Fibroblast of the aortic adventitia (primary cell): ENCODE measurements at places on chromosomes 6 and 20. TPM values are rescaled to one million over a fixed set of nuclear protein-coding genes. Genes with fewer than 3 reads are reported as not detected.

GRCh38 chr6:153947808-153948447 lies 91.1 kb upstream of the OPRM1 start:
- DNase-seq, result no peak

GRCh38 chr6:155542036-155542435 lies 86.4 kb upstream of the NOX3 start:
- DNase-seq, result no peak

- peak; percentile 9 for DNase-seq
Measured at GRCh38 chr20:57509665-57510237, 15.2 kb downstream of the CTCFL start.

- no peak for DNase-seq
Measured at GRCh38 chr6:11804701-11805100, 26.1 kb upstream of the ADTRP start.

DNA sequence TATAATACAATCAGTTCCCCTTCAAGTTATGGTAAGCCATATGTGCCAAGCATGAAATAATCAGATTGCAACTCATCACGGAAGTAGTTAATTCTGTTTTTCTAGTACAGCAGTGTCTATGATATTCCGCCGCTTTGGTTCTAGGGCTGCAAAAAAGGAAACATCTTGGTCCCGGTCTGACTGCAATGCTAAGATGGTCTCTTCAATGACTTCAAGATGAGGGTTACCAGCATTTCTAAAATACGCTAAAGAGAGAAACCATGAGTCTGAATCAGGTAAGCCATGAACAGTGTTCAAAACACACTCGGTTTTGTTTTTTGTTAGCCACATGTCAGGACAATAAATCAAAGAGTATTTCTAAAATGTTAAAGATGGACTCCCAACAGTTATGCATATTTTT lies 3.2 kb upstream of the ANKRD60 start:
- peak; percentile 49 for DNase-seq

GRCh38 chr6:169232507-169232931 lies 21.1 kb downstream of the THBS2 start:
- DNase-seq, result no peak

MKKS gene
- 2.9 and 16.8 TPM in 2 replicates for total RNA-seq

SLC17A2 gene
- 0.09 TPM in 1 of 2 replicates, not detected in the other for total RNA-seq

SOX12 gene
- 7.7 and 15.9 TPM in 2 replicates for total RNA-seq
